Stimulated activated CD4-positive, alpha-beta T cell treated with anti-CD3 and anti-CD28 coated beads, Interleukin-4, amount 100 ng/mL, for 4 hours (primary cell): ENCODE measurements at places on chromosomes 5 and 9.
A peak's percentile ranks its signal among the peaks of the same experiment; 100 is the strongest.

DNA sequence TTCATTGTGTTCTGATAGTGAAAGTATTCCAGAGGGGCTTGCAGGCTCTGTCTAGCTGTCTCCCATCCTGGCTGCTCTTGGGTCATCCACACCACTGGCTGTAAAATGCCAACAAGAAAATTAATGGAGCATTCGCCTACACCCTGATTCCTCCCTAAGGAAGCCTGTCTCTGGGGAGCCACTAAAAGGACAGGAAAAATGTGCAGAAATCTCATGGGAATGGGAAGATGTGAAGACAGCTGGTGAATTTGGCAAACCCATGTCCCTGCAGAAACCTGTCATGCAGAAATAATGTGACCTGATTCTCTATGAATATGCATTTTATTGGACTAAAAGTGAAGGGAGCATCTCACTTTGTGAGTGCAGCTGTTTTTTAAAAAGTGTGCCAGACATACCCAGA, 265.6 kb downstream of the TUSC1 start:
- DNase-seq, result no peak

GRCh38 chr9:118503236-118503635, 799.0 kb downstream of the TLR4 start:
- no peak for DNase-seq

GRCh38 chr9:129888293-129889121, 53.2 kb downstream of the USP20 start:
- peak; percentile 73 for DNase-seq

- DNase-seq, result no peak
Measured at GRCh38 chr9:77946969-77947620, 84.5 kb downstream of the GNAQ start.

DNA sequence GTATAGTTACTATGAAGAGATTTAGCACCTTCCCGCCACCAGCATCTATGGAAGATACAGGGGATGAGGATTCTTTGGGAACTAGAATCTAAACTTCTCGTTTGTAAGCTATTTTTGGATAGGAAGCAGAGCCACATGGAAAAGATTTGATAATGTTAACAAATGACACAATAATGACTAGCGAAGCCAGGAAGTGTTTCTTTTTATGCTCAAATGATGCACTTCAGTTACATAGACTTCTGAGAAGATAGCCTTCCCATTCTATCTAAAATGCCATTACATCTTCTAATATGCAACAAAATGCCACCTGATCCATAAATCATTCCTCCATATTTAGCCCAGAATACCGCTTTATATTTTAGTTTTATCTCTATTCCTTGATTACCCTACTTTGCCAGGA, 17.0 kb upstream of the TNC start:
- DNase-seq, result no peak

DNA sequence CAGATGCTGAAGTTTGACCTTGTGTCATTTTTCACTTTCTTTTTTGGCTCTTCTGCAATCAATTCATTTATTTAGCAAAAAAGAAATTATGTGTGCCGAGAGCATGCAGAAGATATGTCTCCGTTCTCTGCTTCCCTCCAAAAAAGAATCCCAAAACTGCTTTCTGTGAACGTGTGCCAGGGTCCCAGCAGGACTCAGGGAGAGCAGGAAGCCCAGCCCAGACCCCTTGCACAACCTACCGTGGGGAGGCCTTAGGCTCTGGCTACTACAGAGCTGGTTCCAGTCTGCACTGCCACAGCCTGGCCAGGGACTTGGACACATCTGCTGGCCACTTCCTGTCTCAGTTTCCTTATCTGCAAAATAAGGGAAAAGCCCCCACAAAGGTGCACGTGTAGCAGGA, 2.4 kb downstream of the FGFR4 start:
- no peak for DNase-seq

DNA sequence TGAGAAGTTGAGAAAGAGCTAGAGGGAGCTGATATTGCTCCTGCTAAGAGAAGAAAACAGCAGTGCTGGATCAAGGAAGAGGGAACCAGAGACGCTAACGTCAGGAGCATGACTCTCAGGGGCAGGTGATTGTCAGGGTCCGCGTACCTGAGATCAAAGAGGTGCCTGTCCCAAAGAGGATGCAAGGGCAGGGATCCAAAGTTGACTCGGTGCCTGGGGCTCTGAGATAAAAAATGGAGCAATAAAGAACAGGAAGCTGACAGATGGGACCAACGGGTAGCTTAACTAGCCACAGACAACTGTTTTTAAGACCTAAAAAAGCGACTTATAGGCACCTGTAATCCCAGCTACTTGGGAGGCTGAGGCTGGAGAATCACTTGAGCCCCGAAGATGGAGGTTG, 517.8 kb downstream of the IRX1 start:
- no peak for DNase-seq

DNA sequence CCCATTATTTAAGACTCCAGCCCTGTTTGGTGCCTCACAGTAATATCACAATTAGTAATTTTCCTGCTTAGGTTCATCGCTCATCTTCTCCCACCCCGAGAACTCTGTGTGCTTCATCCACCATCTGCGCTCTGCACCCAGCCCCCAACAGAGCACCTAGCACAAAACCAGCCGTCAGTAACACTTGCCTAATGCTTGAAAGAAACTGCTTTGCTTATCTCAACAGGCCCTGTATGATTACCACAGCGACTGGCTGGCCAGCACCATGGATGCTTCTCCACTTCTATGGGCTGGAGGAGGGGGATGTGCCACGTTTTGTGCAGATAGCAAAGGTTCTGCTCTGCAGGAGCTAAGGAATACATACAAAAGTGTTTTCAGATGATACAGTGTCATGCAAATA, 166.8 kb downstream of the SPOCK1 start:
- DNase-seq, result no peak

DNA sequence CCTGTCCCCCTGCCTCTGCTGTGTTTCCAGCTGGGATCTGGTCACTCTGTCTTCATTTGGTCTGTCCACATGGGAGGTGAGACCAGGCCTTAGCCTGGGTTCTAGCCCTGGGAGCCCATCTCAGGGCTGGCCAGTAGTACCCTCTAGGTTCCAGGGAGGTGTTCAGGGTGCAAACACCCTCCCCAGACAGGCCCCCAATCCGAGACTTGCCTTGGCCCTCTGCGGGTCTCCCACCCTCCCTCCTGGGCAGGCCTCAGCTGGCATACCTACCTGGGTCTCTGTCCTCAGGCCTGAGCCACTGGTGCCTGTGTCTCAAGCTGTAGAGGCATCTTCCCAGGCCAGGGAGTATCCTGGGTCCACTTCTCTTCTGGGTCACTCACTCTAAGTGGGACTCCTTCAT, 925 bp upstream of the SAPCD2 start:
- no peak for DNase-seq

- no peak for DNase-seq
Measured at GRCh38 chr9:3865141-3865772, 339.5 kb upstream of the RFX3 start.

GRCh38 chr9:33429256-33429985, 18.0 kb downstream of the AQP3 start:
- DNase-seq, result no peak

- DNase-seq, result no peak
Measured at GRCh38 chr5:98791898-98792580, 18.6 kb downstream of the RGMB start.

- no peak for DNase-seq
Measured at GRCh38 chr5:39331861-39332381, 32.4 kb downstream of the C9 start.

DNA sequence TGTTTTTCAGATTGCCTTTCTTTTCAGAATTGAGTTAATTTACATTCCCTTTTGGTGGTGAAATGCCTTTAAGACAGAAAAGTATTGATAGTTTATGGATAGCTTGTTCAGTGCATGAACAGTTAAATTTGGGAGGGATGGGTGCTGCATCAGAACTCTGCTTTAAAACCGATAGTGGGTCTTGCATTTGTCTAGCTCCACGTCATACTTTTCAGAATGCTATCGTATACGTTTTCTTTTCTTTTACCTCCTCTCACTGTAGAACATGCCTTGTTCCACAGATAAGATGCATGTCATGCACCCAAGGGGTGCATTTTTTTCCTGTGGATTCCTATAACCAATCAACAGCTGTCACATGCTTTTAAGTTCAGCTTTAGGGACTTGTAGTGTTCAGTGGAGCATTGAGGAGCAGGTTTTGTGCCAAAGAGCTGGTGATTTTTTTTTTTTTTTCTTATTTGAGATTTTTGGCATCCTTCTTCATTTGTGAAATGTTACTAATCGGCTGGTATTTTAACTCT, 2.3 kb downstream of the SLC44A1 start:
- DNase-seq, result no peak

DNA sequence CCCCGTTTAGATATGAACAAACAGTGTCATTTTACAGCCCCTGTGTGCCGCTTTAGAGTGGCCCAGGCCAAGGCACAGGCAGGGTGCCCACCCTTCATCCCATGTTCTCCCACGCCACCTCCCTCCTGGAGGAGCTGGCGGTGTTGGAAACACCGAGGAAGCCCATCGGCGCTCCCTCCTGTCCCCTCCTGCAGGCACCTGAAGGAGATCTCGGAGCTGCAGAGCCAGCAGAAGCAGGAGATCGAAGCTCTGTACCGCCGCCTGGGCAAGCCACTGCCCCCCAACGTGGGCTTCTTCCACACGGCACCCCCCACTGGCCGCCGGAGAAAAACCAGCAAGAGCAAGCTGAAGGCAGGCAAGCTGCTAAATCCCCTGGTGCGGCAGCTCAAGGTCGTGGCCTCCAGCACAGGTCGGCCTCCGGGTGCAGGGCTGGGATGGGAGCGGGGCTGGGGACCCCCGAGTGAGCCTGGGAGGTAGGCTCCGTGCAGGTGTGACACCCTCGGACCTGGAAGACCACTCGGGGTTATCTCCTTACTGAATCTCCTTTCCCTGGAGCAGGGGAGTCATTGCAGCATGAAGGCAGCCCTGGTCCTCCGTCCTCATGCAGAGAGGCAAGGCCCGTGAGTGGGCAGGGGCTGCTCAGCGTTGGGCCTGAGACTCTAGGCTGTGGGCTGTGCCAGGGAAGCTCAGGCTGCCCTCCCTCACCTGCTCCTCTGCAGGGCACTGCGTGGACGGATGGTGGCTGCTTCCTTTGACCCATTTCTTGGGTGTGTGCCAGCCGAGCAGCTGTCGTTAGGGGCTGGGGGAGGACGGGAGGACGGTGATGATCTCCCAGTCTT, 113.9 kb downstream of the WNK2 start:
- no peak for DNase-seq

- no peak for DNase-seq
Measured at GRCh38 chr5:146111409-146111808, 6.0 kb upstream of the PLAC8L1 start.

- DNase-seq, result peak; percentile 27
Measured at GRCh38 chr9:129111528-129112151, 425 bp downstream of the PTPA start.

DNA sequence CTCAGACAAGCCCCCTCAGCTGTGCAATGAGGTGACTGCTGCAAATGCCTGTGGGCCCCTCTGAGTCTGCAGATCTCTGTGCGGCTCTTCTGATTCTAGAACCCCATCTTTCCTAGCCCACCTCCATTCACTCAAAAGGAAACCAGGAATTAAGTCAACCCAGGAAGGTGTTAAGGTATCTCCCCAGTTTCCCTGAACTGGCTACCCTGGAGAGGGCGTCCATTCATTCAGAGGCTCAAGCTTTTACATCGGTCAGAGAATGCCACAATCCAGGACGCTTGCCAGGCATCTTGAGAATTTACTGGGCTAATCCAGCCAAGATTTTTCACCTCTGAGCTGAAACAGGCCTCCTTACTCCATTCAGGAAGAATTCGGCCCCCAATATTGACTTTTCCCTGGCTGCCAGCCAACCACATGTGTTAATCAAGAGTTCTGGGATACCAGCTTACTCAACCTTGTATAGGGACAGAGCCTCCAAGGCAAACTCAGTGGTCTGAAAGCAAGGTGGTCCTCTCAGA, 889 bp upstream of the ADAMTS12 start:
- DNase-seq, result no peak

DNA sequence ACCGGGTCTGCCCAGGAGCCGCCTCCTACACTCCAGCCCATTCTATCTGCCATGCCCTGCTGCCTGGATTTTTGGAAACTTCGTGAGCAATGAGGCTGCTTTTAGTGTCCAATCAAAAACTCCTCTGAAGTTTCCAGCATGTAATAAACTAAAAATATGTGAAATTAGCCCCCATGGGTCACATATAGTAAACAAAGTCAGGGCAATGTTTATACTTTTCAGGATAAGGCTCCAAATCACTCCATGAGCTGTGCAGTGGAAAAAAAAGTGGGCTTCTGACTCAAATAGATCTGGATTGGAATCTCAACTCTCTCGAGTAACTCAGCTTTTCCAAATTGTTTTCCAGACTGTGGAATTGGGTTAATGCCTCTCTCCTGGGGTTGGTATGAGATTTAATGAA, 68.2 kb downstream of the PIK3R1 start:
- DNase-seq, result no peak
